ENCODE measurements at places on chromosomes 1 and 21.

DNA sequence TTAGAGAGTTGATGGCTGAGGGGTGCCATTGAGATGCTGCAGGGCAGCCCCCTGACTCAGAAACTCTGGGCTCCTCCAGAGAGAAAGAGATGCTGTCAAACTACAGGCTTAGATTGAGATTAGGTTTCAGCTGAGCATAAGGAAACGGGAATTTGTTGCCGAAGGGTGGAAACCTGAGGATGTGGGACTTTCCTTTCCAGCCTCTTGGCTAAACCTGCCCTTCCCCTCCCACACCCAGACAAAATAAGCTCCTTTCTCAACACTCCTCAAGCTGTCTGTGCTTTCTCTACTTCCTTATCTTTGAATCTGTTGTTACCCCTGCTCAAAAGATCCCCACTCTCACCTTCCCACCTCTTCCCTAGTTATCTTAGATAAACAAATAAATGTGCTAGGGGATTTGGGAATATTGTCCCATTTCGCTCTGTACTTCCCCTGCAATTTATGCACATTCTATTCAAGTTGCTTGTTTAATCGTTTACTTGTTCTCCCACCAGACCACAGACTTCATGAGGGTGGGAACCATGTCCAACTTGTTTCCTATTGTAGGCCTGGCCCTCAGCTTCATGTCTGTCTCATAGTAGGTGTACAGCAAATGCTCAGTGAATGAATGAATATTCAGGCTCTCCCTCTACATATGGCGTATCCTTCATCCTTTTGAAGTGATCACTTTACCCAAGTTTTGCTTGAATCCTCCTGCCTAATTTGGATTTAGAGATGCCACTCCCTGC is 30.6 kb upstream of the MARK1 start:
- DNase-seq = no peak
- no peak overlapping the region for H3K27ac ChIP-seq
- no peak overlapping the region for H3K4me3 ChIP-seq
- no peaks in the 10 kb centered on the region for H3K36me3 ChIP-seq
- no peaks in the 10 kb centered on the region for H3K4me1 ChIP-seq

DNA sequence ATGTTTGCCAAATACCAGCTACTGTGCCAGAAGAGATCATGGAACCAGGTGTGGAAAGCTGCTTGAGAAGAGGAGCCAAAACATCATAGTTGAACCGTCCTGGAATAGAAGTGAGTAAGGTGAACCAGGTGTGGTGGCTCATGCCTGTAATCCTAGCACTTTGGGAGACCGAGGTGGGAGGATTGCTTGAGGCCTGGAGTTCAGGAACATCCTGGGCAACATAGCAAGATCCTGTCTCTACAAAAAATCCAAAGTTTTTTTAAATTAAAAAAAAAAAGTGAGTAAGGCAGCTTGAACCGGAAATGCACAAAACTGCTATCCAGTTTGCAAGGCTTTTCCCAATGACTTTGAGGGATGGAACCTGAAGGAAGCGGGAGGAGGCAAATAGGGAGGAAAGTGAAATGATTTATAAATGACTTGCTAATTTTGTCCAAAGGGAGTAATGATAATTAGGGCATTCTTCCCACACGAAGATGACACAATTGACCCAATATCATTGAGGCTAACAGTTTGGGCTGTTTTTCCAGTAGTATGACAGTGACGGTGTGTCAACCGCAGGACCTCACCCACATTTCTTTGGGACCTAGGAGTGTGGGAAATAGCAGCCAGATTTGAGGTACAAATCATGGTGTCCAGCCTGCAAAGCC is 1.5 kb upstream of the CNN3 start:
- H3K4me3 ChIP-seq = peak overlapping the region; percentile 86
- peaks cover 16% of the 10 kb centered on the region for H3K4me1 ChIP-seq
- H3K36me3 ChIP-seq = no peaks in the 10 kb centered on the region
- peaks cover 27% of the 10 kb centered on the region for H3K27me3 ChIP-seq
- DNase-seq = no peak

GRCh38 chr1:93899543-93900207 is 9.6 kb downstream of the GCLM start:
- H3K27me3 ChIP-seq = no peaks in the 10 kb centered on the region
- H3K27ac ChIP-seq = no peak overlapping the region
- H3K4me3 ChIP-seq = no peak overlapping the region
- H3K36me3 ChIP-seq = peaks cover 5% of the 10 kb centered on the region
- DNase-seq = no peak

DNA sequence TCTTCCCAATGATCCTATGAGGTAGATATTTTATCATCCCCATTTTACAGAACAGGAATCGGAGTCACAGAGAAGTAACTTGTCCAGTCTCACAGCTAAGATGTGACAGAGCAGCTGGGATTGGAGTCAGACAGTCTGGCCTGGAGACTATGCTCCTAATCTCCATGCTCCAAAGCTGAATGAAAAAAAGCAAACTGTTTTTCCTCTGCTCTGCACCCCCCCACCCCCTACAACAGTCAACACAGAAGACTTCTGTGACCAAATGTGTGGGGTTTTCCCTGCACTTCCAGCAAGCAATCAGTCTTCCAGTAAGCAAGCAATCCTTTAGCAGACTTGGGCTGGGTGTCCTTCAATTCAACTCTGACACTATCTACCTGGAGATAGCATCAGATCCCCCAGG is 33.2 kb downstream of the KIRREL1 start:
- H3K4me3 ChIP-seq = no peak overlapping the region
- H3K36me3 ChIP-seq = no peaks in the 10 kb centered on the region
- no peaks in the 10 kb centered on the region for H3K4me1 ChIP-seq
- DNase-seq = no peak
- H3K27me3 ChIP-seq = no peaks in the 10 kb centered on the region
- no peak overlapping the region for H3K27ac ChIP-seq

- no peak overlapping the region for H3K4me3 ChIP-seq
- no peaks in the 10 kb centered on the region for H3K36me3 ChIP-seq
- DNase-seq = no peak
- H3K27ac ChIP-seq = no peak overlapping the region
- H3K4me1 ChIP-seq = no peaks in the 10 kb centered on the region
These were observed 86.7 kb downstream of the NGF start for GRCh38 chr1:115251340-115251748.

- H3K27me3 ChIP-seq = no peaks in the 10 kb centered on the region
- H3K36me3 ChIP-seq = peaks cover 13% of the 10 kb centered on the region
- peaks cover 15% of the 10 kb centered on the region for H3K4me1 ChIP-seq
- H3K27ac ChIP-seq = no peak overlapping the region
- no peak for DNase-seq
- H3K4me3 ChIP-seq = no peak overlapping the region
These were observed 31.8 kb downstream of the WNT4 start for GRCh38 chr1:22111115-22111514.

All from activated T-cell treated with anti-CD3 and anti-CD28 coated beads, Interleukin-2, amount 50 U/mL, for 72 hours (primary cell).